GM13977 (cell line): ENCODE measurements at places on chromosomes 11 and 22.

DNA sequence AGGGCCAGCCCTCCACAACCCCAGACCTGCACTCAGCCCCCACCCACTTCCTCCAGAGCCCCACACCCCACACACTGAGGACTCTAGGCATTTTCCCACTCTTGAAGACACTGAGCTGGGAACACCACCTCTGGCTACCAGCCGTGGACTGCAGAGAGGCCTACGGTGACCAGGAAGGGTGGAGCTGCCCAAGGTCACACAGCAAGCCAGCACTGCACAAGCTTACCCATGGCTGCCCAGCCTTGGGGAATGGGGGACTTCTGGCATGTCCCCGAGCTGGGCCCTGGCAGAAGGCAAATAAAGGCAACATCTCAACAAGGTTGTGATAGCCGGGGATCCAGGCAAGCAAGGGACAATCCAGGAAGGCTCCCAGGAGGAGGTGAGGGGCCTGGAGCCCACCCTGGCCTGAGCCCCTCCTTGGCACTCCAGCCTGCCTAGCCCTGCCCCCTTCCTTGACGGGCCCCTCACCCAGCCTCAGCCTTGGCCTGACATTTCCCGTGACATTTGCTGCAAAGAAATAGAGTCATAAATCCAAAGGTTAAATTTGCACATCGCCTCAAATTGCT lies 5.5 kb downstream of the RTN4R start:
- no peak for DNase-seq

GRCh38 chr11:119742263-119742861 lies 13.4 kb upstream of the NECTIN1 start:
- peak; percentile 52 for DNase-seq

- no peak for DNase-seq
These were observed 6.6 kb downstream of the LRRC32 start for GRCh38 chr11:76663912-76664440.

DNA sequence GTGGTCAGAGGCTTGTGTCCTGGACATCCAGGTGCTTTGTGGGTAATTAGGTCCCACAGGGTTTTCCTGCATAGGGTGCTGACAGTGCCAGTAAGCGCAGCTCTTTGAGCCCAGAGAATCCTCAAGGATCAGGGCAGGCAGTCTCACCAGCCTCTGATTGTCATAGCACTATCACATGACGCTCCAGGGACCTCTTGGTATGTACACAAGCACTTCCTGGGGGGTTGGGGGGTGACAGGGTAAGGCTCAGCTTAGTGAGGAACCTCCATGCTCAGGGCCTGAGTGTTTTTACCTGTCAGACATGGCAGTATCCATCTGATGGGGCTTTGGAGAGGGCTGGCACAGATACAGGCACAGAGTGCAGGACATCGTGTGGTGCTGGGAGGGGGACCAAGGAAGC lies 27.9 kb upstream of the SUSD2 start:
- DNase-seq, result no peak

- DNase-seq, result no peak
These were observed 201.5 kb downstream of the TRIM29 start for GRCh38 chr11:119936426-119936825.

DNA sequence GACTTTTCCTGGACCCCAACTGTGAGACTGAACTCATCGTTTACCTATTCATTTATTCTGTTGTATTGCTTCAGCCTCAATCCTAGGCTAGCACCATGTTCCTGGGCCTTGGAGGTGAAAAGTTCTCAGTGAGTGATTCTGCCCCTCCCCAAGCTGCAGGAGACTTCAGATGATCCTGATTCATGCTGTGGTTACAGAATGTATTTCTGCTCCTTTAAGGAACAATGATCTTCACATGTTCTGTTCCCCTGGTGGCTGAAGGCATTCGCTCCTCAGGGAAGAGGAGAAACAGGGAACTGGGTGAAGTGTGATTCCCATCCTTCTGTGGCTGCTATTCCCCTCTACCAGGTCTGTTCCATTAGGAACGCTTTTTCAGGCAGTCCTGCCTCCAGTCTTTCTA lies 2.4 kb downstream of the OR52E1 start:
- no peak for DNase-seq

DNA sequence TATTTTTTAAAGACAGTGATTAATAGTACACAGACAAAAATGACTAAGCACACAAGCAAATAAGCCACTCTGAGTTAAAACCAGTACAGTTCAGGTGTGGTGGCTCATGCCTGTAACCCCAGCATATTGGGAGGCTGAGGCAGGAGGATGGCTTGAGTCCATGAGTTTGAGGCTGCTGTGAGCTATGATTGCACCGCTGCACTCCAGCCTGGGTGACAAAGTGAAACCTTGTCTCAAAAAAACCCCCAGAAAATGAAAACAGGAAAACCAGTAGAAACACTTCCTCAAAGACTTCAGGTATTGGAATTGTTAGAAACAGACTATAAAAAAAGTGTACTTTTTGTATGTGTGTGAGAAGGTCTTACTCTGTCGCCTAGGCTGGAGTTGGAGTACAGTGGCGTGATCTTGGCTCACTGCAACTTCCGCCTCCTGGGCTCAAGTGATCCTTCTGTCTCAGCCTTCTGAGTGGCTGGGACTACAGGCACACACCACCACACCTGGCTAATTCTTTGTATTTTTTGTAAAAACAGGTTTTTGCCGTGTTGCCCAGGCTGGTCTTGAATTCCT lies 33.0 kb downstream of the PPP6R2 start:
- DNase-seq, result no peak

- DNase-seq, result no peak
These were observed 14.8 kb downstream of the FAM181B start for GRCh38 chr11:82718821-82719220.

GRCh38 chr11:13713982-13714381 lies 45.5 kb downstream of the FAR1 start:
- no peak for DNase-seq

GRCh38 chr11:9146477-9146876 lies 55.1 kb upstream of the SCUBE2 start:
- DNase-seq, result no peak

- DNase-seq, result no peak
These were observed 5.6 kb downstream of the DDB2 start for GRCh38 chr11:47220401-47220821.

- DNase-seq, result no peak
These were observed 26.5 kb downstream of the ABTB2 start for GRCh38 chr11:34331329-34331728.

DNA sequence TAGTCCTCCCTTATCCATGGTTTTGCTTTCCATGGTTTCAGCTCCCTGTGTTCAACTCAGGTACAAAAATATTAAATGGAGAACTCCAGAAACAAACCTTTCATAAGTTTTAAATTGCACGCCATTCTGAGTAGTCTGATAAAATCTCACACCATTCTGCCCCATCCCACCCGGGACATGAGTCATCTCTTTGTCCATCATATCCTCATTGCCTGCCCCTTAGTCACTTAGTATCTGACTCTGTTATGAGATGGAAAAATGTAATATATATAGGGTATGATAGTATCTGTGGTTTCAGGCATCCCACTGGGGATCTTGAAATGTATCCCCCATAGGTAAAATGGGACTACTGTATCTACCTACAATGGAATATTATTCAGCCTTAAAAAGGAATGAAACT lies 35.5 kb upstream of the FGF3 start:
- DNase-seq, result no peak

GRCh38 chr11:127105593-127106541 lies 105.3 kb upstream of the KIRREL3 start:
- no peak for DNase-seq

DNA sequence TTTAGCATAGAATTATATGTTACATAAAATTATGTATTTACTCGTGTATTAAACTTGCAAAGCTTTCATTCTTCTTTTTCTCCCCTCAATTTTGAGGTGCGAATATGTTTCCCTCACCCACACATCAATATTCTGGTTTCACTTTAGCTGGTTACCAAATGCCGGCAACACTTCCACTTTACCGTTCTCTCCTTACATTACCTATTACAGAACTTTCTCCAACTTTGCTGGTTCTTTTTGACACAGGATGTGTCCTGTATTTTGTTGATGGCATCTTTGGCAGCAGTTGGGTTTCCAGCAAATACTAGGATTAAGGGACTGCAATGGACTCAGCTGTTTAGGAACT lies 84.9 kb downstream of the PRR5L start:
- DNase-seq, result no peak

- no peak for DNase-seq
These were observed 46.6 kb downstream of the CWC15 start for GRCh38 chr11:94926698-94927237.

GRCh38 chr11:61539831-61540357 lies 31.3 kb downstream of the LRRC10B start:
- DNase-seq, result no peak

- DNase-seq, result no peak
These were observed 26.8 kb upstream of the CELSR1 start for GRCh38 chr22:46564084-46564714.

DNA sequence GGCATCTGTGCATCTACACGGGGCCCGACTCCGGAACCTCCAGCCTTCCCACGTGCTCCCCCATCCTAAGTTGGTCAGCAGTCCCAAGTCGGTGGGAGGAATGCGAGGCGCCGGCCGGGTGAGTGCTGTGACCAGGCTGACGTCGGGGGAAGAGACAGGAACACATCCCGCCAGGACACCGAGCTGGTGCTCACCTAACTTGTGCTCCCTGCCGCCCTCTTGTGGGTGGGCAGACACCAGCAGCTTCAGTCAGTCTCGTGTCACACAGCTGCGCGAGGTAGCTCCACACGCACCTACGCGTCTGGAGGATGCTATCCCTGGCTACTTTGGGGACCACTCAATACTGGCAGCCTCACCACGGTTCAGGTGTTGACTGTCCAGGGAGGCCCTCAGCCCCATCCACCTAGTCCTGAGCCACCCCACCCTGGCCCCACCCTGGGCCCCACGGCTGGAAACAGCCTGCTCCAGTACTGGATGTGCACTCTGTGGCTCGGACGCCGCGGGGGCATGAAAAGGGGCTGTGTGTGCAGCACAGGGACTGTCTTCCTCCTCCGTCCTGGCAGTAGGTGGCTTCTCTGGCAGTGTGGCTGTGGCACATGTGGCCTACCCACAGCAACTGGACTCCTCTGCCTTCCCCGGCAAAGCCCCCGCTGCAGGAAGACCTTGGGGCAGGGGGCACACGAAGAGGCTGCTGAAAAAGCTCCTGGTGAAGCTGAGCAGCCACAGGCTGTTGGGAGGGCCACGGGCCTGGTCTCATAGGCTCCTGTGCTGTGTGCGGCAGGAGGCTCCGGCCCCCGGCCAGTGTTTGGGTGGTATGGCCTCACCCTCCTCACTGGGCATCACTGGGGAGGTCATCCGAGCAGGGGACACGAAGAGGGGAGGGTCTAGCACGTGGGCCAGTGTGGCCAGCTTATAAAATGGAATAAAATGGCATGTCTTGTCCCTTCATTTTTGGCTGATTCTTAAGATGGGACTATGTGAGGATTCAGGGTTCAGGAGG lies 11.2 kb upstream of the BID start:
- DNase-seq, result peak; percentile 69

DNA sequence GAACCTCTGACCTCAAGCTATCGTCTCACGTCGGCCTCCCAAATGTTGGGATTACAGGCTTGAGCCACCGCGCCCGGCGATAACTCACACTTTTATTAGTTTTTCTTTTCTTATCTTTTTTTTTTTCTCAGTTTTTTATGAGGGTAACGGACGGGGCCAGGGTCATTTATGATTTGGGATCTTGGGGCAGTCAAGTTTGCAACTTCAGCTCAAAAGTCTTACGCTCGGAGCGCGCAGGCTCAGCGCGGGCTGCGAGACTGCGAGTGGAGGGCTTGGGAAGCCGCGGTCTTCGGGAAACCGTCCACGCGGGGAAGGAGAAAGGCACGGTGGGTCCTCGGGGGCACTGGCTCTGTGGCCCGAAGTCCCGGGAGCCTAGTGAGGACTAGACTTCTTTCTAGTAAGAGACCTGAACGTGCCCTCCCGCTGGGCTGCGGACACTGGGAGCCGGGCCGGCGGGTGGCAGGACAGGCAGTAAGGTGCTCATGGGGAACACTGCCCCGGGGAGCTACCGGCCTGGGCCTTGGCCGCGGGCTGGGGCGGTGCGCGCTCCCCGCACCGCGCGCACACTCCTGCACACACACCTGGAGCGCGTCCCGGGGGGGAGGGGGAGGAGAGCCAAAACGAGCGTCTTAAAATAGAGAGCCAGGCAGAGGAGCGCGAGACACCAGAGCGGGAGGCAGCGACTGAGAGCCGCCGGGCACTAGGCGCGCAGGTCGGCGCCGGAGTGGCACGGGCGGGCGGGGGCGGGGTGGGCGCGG lies 476 bp upstream of the BARX2 start:
- peak; percentile 28 for DNase-seq

- no peak for DNase-seq
These were observed 21.9 kb upstream of the PARVG start for GRCh38 chr22:44158816-44159215.

- no peak for DNase-seq
These were observed 1031.6 kb upstream of the CNTN5 start for GRCh38 chr11:97989121-97989520.

DNA sequence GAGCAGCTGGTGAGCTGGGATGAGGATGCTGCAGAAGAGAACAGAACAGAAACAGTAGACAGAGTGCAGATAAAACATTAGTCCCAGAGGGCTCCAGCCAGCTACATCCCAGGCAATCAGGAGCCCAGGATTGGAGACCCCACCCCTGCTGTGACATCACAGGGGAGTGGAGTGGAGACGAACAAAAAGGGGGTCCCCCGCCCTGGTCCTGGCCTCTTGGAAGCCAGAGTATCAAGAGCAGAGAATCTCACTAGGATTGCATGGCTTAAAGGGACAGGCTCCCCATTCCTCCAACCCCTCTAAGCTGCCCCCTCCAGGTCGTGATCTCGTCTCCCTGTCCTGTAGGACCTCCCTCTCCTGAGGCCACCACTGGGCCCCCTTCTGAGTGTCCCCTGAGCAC lies at the start of gene P2RX3:
Gene P2RX3 (plus strand): TSS at position 211 of the 400 bp plus-strand sequence. CDS start 199 bp downstream, outside the sequence.
- no peak for DNase-seq

DNA sequence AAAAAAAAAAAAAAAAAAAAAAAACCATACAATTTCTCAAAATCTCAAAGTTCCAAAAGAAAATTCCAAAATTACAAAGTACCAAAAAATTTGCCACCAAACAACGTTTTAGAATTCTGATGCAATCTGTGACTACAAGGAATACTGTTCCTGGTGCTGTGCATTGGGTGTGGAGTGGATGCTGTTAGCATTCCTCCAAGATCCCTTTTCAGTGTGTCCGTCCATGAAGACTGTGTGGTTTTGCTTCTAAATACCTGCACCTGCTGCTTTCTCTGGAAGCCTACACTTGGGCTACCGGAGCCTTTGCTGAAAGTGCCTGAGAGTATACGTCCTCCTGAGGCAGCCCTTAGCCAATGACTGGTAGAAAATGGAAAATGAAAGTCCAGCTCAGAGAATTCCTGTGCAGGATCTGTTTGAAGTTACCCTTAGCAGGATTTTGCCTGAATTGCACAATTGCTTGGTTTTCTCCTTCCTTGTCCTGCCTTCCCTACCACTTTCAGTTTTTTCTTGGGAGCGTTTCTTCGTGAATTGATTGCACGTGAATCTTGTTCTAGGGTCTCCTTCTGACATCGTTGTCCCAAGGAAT lies 140.8 kb downstream of the TRPC6 start:
- DNase-seq, result no peak

DNA sequence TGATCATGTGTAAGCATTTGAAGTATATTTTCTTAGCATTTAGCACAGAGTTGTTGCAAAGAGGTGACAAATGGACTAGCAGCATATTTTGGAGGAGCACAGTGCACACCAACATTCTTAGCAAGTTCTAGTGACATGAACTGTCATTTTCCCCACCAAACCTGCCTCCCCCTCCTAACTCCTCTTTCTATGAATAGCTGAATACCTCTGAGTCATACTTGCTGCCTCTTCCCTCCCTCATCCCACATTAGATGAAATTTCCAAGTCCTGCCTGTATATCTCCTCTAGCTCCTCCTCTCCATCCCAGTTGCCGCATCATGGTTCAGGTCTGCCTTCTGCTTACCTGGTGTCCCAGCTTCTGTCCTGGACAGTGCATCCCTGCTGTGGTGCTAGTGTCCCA lies 7.2 kb downstream of the OSBP2 start:
- no peak for DNase-seq

- no peak for DNase-seq
These were observed 78.9 kb downstream of the PPFIBP2 start for GRCh38 chr11:7592711-7593110.
